Stimulated activated CD8-positive, alpha-beta memory T cell treated with anti-CD3 and anti-CD28 coated beads, Interleukin-2, amount 100 ng/mL, for 48 hours (primary cell): ENCODE measurements at places on chromosomes 6 and 20.
A peak's percentile ranks its signal among the peaks of the same experiment; 100 is the strongest.

- no peak for DNase-seq
These were observed 341.6 kb downstream of the PRKN start for GRCh38 chr6:162385980-162386379.

DNA sequence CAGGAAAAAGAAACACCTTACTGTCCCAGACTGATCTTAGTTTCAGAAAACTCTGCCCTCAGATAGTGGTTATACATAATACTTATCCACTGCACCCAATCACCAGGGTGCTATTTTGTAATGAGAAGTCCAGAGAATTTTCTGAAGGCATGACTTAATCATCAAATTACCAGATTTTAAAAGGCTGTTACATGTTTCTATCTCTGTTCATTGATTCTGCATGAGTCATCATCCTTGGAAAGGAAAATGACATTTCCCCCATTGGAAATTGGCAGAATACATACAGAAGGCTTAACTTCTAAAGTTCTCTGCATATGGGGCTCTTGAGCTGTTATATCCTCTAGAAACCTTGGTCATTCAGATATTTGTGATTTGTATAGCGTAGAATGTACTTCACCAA lies 587.9 kb upstream of the FLRT3 start:
- no peak for DNase-seq

DNA sequence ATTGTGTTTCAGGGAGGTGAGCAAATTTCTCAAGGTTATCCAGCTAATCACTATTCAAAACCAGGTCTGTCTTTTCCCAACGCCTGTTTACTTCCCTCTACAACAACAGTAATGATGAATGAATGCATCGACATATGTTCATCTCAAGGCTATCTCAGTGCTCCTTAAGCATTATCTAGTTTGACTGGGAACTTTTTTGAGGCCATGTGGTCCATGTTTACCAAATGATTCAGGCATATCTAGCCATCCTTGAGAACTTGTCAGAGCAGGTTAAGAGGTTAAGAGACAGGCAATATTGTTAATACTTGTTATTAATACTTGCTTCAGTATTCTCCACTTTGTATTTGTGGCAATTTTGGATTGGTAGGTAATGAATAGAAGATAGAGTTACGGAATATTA lies 1038.4 kb upstream of the FLRT3 start:
- no peak for DNase-seq

DNA sequence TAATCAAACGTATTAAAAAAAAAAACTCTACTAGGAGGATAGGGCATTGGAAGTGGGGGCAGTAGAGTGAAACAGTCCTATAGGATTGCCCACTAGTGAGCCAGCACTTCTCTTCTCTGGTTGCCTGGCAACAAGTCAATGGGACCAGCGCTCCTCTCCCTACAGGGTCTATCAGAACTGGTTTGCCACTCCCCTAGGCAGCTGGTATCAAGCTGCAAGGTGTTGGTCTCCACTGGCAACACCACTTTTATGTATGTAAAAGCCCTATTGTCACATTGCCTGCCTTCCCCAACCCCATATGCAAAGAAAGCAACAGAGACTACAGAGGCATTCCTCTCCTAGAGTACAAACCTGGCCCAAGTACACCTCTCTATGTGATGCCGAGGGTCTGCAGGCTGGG lies 166.9 kb upstream of the MCHR2 start:
- DNase-seq: no peak

GRCh38 chr6:107957308-107957908 lies 600 bp downstream of the SEC63 start:
- peak; percentile 39 for DNase-seq

GRCh38 chr6:3743541-3743940 lies 8.0 kb downstream of the PXDC1 start:
- DNase-seq: no peak

DNA sequence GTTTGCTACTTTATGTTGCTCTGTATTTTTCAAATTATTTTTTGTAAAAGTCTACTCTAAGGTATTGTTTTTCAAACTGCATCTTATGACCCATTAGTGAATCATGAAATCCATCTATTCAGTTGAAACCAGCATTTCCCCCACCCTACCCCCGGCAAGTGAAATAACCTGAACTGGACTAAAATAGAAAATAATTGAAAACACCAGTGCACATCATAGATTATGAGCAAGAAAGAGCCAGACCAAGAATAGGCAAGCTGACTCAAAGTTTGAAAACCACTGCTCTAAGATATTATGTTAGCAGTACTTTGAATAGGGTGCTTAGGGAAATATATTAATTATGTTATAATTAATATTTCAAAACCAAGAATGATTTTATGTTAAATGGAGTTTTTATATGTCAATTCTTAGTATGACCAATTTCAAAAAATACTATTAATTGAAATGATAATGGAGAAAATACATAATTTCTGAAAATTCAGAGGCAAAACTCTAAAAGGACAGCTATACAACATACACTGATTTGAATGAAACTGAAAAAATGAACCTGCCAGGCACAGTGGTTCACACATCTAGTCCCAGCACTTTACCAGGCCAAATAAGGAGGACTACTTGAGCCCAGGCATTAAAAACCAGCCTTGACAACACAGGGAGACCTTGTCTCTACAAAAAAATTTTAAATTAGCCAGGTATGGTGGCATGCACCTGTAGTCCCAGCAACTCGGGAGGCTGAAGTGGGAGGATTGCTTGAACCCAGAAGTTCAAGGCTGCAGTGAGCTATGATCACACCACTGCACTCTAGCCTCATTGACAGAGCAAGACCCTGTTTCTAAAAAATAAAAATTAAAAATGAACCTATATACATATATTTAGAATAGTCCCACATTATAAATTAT lies 112.0 kb downstream of the CDK19 start:
- DNase-seq: no peak

- no peak for DNase-seq
These were observed 283.9 kb upstream of the RIMS1 start for GRCh38 chr6:71602385-71603007.

- DNase-seq: no peak
These were observed 80.2 kb downstream of the ANKEF1 start for GRCh38 chr20:10115021-10115420.

DNA sequence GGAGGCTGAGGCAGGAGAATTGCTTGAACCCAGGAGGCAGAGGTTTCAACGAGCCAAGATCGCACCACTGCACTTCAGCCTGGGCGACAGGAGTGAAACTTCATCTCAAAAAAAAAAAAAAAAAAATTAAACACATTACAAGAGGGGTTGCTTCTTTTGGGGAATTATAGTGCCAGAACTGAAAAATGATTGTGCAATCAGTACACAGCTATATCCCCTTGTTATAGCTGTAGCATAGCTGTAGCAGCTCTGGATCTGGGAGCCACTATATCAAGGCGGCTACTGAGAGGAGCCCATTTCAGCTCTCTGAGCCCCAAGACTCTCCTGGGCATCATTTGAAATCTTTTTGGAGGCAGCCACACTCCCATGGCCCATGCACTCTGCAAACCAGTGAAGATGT lies 334.3 kb downstream of the TFAP2A start:
- DNase-seq: no peak

DNA sequence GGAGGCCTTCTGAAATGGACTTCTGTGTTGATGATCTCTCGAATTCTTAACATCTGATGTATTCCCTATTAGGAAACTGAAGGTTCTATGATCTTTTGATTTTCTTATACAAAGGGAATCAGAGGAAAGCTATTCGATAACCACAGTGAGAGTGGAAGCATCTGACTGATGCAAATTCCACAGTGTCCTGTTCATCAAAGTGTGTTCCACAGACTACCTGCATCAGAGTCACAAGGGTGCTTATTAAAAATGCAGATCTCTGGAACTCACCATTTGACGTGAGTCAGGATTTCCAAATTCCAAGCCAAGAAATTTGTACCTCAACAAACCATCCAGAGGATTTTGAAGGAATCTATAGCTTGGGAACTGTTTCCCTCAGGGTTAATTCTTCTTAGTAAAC lies 4.4 kb upstream of the MEP1A start:
- no peak for DNase-seq

- no peak for DNase-seq
These were observed 287.0 kb upstream of the STXBP5 start for GRCh38 chr6:146917182-146917581.

- DNase-seq: no peak
These were observed 47.3 kb downstream of the DAAM2 start for GRCh38 chr6:39839445-39839844.

DNA sequence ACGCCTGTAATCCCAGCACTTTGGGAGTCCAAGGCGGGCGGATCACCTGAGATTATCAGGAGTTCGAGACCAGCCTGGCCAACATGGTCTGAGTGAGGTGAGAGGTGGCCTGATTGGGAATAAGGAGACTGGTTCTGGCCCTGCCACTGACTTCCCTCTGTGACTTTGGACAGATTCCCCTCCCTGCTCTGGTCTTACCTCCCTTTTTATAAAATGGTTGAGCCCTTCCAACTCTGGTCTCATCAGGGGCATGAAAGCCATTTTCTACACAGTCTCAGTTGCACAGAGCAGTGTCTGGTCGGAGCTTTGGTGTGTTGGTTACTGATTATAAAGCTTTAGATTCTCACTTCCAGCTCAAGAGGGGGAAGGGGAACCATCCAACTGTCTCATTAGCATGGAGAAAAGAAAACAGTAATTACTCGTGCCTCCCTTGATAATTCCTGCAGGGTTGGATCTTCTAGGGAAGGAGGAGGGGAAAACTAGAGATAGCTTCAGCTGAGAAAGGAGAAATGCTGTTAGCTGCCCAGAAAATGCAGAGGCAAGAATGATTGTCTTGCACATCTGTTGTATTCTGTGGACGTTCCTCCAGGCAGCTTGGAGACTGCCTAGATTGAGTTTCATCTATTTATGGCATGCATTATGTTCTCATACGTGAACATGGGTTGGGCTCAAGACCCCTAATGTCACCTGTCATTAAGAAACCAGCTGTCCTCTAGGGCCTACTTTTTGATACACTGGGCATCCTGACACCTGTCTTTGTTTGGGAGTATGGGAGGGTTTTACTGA lies 30.4 kb downstream of the RALY start:
- DNase-seq: no peak

- no peak for DNase-seq
These were observed 9.1 kb upstream of the ANKRD60 start for GRCh38 chr20:58237318-58238132.
